Activated CD4-positive, alpha-beta T cell treated with anti-CD3 and anti-CD28 coated beads, Interleukin-2, amount 10 ng/mL, durations not matched to agents 7 days and 5 days (primary cell): ENCODE measurements at places on chromosomes 7 and 10.

- H3K27ac ChIP-seq, result no peak overlapping the region
- no peak for DNase-seq
- no peaks in the 10 kb centered on the region for H3K27me3 ChIP-seq
- H3K36me3 ChIP-seq, result peaks cover 27% of the 10 kb centered on the region
- peaks cover 3% of the 10 kb centered on the region for H3K4me1 ChIP-seq
Measured at GRCh38 chr10:98168766-98169165, 34.3 kb downstream of the R3HCC1L start.

DNA sequence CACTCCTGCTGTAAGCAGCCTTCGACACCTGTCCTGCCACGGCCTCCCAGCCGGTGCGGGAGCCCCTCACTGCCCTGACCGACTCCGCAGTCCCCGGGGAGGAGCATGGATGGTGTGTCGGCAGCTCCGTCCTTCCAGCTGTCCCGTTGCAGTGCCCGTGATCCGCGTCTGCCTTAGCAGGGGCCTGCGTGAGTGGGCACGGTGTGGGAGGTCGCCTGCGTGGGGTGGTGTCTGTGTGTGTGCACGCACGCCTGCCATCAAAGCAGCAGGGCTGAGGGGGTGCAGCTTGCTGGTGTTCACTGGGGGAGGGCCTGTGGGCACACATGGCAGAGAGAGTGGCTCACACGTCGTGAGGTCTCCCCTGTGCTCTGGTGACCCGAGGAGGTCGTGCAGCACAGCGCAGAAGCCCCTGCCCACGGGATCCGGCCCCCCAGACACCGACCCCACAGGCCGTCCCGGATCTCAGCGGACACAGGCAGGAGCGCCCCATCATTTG lies 10.3 kb downstream of the MAFK start:
- H3K4me3 ChIP-seq, result no peak overlapping the region
- H3K27ac ChIP-seq, result no peak overlapping the region
- H3K36me3 ChIP-seq, result peaks cover 4% of the 10 kb centered on the region
- peaks cover 3% of the 10 kb centered on the region for H3K4me1 ChIP-seq

- no peaks in the 10 kb centered on the region for H3K27me3 ChIP-seq
- H3K4me3 ChIP-seq, result no peak overlapping the region
- peaks cover 5% of the 10 kb centered on the region for H3K4me1 ChIP-seq
Measured at GRCh38 chr7:330511-331230, 40.7 kb downstream of the FOXL3 start.

DNA sequence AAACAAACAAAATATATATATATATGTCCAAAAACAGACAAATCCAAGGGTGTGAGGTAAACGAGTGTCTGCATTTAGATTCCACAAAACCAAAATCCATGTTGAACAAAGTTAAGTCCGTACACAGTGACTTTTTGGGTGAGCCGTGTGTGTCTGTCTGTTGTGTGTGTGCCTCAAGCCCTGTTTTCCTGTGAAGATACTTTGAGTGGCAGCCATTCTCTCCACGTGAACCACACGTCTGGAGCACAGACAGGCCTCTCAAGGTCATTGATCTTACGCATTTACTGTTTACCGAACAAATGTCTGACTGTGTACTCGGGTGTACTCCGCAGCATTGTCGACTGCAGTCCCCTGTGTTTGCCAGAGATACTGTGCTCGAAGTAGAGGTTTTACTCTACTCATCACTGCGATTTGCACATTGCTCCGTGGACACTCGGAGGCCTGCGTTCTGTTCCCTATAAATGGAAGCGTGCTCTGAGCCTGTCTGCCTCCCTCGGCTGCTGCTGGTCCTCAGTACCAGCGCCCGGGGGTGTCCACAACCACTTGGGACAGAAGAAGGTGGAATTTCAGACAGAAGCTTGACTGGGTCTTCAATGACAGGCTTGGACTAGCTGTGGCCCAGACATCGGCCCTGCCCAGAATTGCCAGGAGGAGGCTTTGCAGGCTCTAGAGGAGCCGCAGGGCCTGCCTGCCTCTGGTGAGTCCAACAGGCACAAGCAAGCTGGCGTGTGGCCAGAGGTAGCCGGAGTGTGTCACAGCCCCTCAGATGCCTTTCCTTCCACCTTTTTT lies 22.1 kb downstream of the CYP17A1 start:
- H3K36me3 ChIP-seq, result peaks cover 44% of the 10 kb centered on the region
- no peaks in the 10 kb centered on the region for H3K27me3 ChIP-seq
- DNase-seq, result no peak
- no peak overlapping the region for H3K27ac ChIP-seq
- no peak overlapping the region for H3K4me3 ChIP-seq
- peaks cover 30% of the 10 kb centered on the region for H3K4me1 ChIP-seq

DNA sequence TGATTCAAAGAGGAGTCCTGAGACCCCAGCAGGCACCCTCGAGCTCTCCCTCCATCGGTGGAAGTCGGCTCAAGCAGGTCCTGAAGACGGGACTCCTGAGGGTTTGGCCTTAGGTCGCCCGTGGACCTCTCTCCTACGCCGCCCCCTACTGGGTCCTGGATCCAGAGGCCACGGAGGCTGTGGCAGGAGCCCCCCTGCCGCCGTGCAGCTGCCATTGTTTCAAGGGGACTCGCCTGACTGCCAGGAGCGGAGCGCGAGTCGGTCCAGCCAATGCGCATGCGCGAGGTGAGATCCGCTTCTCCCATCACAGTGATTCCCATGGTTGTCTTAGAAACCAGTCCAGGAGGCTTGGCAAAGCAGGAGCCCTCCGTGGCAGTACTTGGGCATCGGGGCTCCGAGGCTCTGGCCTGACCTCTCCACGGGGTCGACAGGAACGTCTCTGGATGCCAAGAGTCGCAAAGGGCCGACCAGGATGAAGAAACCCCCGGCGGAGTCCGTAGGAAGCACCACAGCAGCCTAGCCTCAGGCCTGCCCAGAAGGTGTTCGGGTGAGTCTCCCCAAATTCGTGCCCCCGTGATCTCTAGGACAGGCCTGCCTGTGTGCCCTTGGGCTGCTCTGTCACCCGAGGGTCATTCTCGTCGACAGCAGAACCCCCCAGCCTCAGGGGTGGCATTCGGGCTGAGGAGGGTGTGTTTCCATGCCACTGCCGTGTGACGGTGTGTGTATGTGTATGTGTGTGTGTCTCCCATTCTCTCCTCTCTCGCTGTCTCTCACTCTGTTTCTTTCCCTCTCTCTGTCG lies 322.3 kb downstream of the ZNF716 start:
- H3K4me1 ChIP-seq, result no peaks in the 10 kb centered on the region
- no peak overlapping the region for H3K4me3 ChIP-seq
- H3K36me3 ChIP-seq, result no peaks in the 10 kb centered on the region
- H3K27me3 ChIP-seq, result no peaks in the 10 kb centered on the region
- DNase-seq, result no peak
